Renal cortical epithelial cell (primary cell): ENCODE measurements at places on chromosomes 11 and 22. TPM values are rescaled to one million over a fixed set of nuclear protein-coding genes. Genes with fewer than 3 reads are reported as not detected.

GRCh38 chr22:22341736-22342135, 97.2 kb downstream of the VPREB1 start:
- DNase-seq = no peak

- no peak for DNase-seq
Measured at GRCh38 chr11:100817620-100818019, 130.5 kb downstream of the ARHGAP42 start.

GRCh38 chr22:36010090-36010489, 18.5 kb downstream of the RBFOX2 start:
- no peak for DNase-seq

DNA sequence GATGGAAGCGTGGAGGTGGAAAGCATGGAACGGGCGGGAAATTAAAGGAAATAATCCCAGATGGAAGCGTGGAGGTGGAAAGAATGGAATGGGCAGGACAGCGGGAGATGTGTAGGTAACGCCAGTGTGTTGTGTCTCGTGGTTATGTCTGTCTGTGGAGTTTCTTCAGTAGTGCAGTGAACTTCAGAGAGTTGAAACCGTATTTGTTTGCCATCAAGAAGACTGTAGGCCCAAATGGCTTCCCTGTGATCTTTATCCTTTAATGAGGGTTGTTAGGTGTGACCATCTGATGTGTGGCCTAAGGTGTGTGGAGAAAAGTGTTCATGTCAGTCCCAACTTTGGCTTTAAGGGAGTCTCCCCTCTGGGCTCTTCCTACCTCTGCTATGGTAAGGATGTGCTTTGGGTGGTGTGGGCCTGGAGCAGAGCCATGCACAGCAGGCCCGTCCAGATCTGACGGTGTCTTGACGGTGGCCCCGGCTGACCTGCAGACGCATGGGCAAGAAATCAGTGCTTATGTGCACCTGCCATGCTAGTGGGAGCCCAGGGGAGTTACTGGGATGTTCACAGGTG, 39.6 kb downstream of the AP2A2 start:
- no peak for DNase-seq

Gene GGTLC3
- not detected in 2 replicates for total RNA-seq

DNA sequence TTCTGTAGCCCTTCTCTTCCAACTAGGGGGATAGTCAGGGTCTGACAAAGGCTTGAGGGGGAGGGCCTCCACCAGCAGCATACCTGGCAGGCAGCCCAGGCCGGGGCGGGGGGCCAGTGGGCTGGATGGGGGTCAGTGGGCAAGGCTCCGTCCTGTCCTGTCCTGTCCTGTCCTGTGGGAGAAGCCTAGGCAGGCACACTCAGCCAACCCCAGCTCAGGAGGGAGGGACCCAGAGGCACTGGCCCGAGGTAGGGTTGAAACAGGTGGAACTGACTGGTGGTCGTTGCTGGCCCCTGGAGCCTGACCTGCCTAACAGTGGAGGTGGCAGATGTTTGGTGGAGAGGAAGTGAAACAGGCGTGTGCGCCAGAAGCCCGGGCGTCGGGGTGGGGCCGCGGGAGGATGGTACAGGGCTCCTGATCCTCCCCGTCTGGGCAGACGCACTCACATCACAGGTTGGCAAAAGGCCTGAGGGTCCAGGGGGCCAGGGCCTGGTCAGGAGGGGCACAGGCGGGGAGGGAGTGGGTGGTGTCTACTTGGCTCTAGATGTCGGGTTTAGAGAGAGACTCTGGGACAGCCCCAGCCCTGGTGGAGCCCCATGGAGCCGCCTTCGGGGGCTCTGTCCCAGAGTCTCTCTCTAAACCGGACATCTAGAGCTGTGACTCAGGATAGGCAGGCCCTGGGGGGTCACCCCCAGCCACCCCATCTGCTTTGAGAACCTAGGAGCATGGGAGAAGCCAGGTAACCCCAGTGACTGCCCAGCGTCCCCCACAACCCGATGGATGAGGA, 32.5 kb upstream of the GRAMD4 start:
- no peak for DNase-seq

Gene C22orf23
- 0.05 TPM in 1 of 2 replicates, not detected in the other for total RNA-seq

DNA sequence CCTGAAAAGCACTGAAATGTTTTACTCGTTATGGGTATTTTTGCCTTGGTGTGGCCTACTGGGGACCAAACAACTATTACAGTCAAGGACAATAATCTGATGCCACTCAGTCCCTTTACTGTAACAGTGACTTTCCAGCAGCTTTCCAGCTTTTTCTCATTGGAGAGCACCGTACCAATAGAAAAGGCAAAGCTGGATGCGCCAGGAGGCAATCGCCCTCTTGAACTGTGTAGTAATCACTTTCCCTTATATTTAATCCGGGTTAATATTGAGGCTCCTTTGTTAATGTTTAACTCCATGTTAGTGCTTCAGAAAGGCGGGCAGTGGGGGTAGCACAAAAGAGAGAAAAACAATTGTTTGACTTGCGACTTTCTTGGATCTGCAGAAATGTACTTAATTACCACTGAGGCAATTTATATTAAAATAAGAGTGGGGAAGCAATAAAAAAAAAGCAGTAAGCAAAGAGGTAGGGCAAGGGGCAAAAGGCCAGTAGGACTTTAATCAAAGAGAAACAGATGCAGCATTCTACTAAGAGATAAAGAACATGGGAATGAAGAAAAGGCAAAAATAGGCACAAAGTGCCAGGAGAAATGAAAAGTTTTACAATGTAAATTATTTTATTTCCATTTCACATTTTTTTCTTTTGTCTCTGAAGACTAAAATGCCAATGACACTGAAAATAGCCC, 81.6 kb downstream of the LRRC4C start:
- DNase-seq = peak; percentile 82

Gene POTEH
- not detected in 2 replicates for total RNA-seq

DNA sequence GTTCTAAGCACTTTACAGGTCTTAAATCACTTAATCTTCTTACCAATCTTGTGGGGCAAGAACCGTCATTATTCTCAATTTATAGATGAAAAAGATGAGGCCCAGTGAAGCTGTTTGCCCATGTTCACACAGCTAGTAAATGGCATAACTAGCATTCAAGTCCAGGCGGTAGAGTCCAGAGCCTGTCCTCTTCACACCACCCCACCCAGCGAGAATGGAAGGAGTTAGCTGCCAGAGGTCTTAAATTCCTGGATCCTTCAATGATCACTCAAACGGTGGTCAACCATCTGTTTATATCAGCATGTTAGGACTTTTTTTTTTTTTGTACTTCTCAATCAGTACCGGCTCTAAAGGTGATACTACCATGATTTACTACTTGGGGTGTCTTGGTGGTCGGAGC, 43.3 kb downstream of the PARVA start:
- DNase-seq = no peak

Gene CYTH4
- total RNA-seq = not detected in 2 replicates

Gene MUC2
- total RNA-seq = not detected in 2 replicates

DNA sequence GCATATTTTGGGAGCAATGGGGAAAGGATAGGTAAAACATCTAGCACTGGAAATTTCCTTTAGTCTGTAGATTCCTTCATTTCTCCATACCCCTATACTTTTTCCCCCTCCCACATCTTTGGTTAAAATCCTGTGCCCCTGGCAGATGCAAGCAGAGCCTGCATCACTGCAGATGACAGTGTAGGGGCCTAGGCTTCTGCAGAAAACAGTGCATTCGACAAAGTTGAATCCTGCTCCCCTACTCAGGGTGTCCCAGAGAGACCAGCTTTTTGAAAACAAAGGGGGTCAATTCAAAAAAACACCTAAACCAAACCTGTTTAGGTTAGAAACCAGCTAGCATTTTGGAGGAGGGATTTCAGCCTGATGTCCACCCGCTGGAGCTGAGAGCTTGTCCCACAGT, 43.8 kb upstream of the BLID start:
- no peak for DNase-seq
